ENCODE measurements at places on chromosomes 1 and 21.

- no peak for DNase-seq
Observed at GRCh38 chr1:245583575-245584330, 429.0 kb downstream of the KIF26B start.

GRCh38 chr1:208203127-208203847, 40.9 kb downstream of the PLXNA2 start:
- no peak for DNase-seq

- DNase-seq = no peak
Observed at GRCh38 chr1:55926906-55927471, 652.4 kb downstream of the PLPP3 start.

- DNase-seq = no peak
Observed at GRCh38 chr1:247471445-247472016, 13.6 kb upstream of the OR2B11 start.

- DNase-seq = no peak
Observed at GRCh38 chr21:38992737-38993136, 187.0 kb downstream of the ETS2 start.

- no peak for DNase-seq
Observed at GRCh38 chr21:18058731-18059398, 185.8 kb upstream of the CHODL start.

DNA sequence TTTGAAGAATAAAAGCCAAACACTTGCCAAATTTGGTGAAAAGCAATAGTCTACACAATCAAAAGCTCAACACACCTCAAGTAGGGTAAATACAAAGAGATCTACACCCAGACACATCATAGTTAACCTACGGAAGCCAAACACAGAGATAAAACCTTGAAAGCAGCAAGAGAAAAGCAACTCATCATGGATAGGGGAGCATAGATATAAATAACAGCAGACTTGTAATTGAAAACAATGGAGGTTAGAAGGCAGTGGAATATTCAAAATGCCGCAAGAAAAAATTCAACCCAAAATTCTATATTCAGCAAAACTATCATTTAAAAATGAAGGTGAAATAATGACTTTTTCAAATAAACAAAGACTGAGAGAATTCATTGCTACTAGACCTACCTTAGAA, 105.1 kb downstream of the ITSN1 start:
- peak; percentile 4 for DNase-seq

GRCh38 chr1:75582725-75583261, 28.1 kb downstream of the SLC44A5 start:
- no peak for DNase-seq

- peak; percentile 54 for DNase-seq
Observed at GRCh38 chr1:163315773-163316374, 5.9 kb upstream of the NUF2 start.

GRCh38 chr1:228810878-228811711, 75.8 kb downstream of the RHOU start:
- DNase-seq = no peak

GRCh38 chr1:25711555-25712298, 88.3 kb upstream of the SELENON start:
- DNase-seq = peak; percentile 65

GRCh38 chr1:195851804-195852203, 756.4 kb downstream of the KCNT2 start:
- no peak for DNase-seq

GRCh38 chr1:115536279-115536816, 105.4 kb upstream of the VANGL1 start:
- DNase-seq = no peak

DNA sequence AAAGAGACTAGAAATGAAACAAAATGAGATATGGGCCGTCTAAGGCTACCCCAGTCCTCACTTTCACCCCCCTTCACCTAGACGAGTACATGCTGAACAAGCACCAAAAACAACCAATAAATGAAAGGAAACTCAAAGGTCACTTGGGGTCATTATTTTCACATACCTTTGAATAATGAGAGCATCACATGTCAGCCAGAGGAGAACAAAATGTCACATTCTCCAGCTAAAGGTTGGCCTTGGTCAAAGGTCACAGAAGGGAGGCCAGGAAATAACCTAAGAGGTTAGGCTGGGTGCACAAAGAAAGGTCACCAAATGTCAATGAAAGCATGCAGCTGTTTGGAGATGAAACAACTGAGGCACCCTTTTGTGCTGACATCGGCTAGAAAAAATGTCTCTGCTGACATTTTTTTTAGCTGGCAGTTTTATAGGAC, 288.7 kb upstream of the USP25 start:
- no peak for DNase-seq

Data from NB4 (cell line).